ELF-1 (cell line): ENCODE measurements at places on chromosomes 2 and 18.

DNA sequence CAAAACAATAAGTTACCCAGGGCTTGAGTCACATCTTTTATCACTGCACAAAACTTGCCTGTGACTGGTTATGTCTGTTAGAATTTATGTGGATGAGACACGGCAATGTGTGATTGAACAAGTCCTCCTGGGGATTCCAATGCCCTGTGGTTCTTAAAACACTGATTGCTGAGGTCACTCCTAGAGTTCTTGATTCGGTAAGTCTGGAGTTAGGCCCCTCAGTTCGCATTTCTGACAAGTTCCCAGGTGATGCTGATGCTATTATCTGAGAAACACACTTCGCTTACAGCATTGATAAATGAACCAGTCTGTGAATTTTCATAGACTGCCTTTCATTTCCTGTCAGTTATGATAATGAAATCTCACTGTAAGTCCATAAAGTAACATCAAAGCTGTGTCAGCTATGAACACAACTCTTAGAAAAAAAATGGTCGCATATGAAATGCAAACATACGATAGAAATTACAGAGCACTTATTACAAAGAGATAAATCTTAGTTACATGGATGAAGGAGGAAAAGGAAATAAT, 214.0 kb downstream of the DLGAP1 start:
- no peak for DNase-seq

GRCh38 chr2:189348369-189348768, 92.9 kb upstream of the WDR75 start:
- DNase-seq, result no peak

DNA sequence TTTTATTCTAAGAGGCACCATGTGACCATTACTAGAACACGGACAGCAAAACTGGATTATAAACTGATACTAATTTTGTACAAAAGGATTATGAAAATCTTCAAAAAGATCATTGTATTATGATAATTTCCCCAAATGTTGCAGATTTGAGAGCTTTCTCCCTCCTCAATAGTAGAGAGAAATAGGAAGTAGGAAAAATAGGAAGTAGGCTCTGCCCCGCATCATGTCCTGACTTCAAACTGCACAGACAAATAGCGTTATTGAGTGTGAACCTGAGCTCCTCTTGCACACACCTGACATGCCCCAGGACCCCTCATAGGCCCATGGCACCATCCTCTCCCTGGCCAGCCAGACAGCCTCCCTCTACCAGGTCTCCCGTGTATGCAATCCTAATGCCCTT, 25.4 kb downstream of the CHRNA1 start:
- DNase-seq, result no peak

DNA sequence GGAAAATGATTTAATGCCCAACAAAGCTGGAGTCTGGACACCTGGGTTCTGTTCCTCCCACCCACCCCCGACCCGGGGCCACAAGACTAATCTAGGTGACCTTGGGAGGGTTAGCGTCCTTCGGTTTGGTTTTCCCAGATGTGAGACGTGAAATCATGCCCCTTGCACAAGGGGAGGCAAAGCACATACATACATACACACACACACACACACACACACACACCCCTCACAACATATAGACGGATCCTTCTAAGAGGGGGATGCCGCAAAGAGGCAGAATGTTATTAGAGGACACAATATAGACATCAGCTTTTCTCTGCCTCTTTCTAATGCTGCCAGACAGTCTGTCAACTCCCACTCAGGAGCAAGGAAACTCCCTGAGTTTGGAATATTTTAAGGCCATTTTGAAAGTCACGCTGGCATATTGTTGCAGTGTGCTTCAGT, 616 bp upstream of the RBMS1 start:
- peak; percentile 17 for DNase-seq

DNA sequence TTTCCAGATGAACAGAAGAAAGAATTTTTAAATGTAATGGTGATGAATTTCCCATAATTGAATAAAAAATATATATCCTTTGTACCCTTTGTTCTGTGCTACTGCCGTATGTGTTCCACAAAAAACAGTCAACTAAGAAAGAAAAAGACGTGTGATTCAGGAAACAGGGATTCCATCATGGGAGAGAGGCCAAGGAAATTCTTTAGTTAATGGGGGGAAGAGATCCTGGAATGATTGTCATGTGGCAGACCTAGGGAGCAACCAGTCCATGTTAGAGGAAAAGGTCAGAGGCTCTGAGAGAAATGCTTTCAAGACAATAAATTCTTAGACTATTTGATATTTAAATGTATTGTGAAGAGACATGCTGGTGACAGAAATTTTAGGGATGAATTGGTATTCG, 76.6 kb downstream of the CPO start:
- DNase-seq, result no peak

GRCh38 chr2:28469947-28470535, 25.8 kb upstream of the PLB1 start:
- DNase-seq, result no peak

GRCh38 chr2:28613186-28613585, 117.3 kb downstream of the PLB1 start:
- no peak for DNase-seq

DNA sequence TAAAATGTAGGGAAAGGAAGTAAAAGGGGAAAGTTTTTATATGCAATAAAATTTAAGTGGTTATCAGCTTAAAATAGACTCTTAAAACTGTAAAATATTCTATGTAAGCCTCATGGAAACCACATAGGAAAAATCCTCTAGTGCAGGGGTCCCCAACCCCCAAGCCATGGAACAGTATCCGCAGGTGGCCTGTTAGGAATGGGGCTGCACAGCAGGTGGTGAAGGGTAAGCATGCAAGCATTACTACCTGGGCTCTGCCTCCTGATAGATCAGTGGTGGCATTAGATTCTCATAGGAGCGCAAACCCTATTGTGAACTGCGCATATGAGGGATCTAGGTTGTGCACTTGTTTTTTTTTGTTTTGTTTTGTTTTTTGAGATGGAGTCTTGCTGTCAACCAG, 1409.3 kb upstream of the CDH2 start:
- peak; percentile 14 for DNase-seq

DNA sequence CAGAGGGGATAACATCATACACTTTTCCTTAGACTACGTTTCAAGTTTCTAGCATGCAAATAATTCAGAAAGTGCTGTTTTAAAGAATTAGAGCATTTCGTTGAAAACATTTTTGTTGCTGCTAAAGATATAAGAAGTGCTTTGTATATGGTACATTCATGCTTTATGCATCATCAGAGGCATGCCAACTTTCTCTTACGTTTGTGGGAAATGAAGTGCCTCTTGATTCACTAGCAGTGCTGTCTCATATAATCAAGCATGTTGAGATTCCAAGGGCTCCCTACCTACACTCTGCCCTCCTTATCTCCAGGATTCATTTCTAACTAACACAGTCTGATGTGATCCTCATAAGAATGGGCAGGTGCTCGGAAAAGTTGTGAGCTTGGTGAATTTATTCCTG, 748.6 kb upstream of the DDX18 start:
- no peak for DNase-seq

DNA sequence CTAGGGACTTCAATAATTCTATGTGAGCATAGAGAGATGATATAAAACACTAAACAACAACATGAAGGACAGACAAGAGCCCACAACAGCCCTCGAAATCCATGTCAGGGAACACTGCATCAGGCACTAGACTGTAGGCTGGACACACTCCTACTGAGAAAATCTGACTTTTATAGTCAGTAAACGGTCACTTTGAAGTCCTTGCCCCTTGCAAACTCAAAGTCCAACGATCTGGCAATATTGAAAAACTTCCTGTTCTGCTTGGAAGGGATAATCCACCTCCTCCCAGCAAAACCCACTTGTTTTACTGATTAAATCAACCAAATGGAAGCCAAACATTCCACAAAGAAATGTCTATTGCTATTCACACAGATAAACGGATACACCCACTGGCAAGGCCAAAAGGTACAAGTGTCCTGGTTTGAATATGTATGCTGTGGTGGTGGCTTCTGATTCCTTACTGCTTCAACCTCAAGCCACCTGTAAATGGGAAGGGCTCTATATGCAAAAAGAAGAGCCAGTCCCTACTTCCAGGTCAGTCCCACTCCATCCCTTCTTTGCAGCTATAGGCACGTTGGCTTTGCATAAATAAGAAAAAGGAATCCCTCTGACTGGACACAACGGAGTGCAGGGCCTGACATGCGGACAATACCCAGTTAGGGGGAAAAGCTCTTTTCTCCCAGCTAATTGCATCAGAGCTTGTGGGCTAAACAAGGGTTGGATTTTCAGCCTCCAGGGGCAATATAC, 56.6 kb downstream of the STK39 start:
- DNase-seq, result peak; percentile 7

- DNase-seq, result no peak
Measured at GRCh38 chr2:176445956-176446355, 176.7 kb downstream of the MTX2 start.

DNA sequence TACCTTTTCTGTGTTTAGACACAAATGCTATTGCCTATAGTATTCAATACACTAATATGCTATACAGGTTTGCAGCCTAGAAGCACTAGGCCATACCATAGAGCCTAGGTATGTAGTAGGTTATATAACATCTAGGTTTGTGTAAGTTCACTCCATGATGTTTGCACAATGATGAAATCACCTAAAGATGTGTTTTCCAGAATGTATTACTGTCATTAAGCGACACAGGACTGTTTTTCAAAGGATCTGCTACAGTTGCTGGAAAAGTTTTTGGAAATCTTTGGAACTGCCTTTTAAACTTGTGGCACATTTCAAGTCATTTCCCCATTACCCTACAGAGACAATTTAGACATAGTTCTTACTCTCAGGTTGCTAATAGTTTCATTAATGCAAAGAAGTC, 9.3 kb downstream of the PSMD1 start:
- no peak for DNase-seq

GRCh38 chr2:121175326-121175725, 109.7 kb downstream of the TFCP2L1 start:
- no peak for DNase-seq

GRCh38 chr2:236717729-236718128, 148.1 kb downstream of the ACKR3 start:
- DNase-seq, result no peak

DNA sequence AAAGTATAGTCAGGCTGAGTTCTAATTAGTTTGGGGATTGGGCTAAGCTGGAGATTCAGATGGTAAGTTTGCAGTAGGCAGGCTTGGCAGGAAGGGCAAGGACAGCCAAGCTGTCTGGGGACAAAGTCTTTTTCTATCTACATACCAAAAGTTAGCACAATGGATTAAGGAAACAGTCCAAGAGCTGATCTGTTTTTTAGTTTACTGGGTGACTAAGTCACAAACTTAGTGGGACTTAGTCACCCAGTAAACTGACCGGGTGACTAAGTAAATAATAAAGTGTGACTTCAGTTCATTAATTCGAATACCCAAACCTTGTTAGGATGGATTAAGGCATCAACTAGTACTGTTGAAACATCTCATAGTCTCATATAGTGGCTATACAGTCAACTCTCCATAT, 1386.0 kb upstream of the CELF4 start:
- no peak for DNase-seq

DNA sequence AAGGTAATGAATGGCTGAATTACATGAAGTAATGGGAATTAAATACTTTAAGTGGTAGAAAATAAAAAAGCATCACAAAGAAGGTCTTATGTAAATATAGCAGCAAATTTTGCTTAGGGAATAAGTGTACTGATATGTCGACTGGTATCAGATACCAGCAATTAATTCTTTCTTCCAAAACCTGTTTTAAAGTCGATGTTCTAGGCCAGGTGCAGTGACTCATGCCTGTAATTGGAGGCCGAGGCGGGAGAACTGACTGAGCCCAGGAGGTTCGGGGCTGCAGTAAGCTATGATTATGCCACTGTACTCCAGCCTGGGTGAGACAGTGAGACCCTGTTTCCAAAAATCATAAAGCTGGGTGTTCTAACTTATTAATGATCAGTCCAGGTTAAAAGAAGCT, 30.3 kb downstream of the SP3 start:
- DNase-seq, result no peak

- no peak for DNase-seq
Measured at GRCh38 chr2:156465573-156465972, 29.4 kb downstream of the GPD2 start.

DNA sequence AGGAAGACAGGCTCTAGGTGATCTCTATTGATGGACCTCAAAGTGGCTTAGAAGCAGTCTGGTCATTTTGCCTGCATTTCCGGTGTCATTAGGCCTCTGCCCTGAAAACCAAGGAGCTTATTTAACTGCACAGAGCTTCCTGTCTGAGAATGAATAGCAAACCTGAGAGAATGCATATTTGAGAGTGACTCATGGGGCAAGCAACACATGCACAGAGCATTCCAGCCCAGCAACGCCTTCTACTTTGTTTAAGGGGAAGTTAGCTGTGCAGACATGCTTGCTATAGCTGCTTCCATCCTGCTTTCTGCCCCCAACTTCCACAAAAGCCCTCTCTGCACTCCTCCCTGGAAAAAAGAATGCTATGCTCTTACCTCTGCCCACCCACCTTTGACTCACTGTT, 232.8 kb downstream of the GRB14 start:
- peak; percentile 29 for DNase-seq

DNA sequence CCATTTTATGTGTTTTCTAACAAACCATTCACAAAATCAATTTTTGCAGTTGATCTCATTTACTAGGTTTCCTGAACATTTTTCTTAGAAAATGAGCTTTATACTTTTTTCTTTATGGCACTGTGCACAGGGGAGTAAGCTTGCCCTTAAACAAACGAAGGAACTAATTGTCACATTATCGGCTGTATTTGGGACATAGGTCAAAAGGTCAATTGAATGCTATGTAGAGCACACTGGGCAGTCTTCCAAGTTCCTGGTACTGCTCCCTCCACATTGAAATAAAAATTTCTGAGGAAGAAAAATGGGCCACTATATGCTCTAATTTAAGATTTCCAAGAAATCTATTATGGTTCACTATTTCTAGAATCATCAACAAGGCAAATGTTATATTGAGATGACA, 93.6 kb upstream of the TMEFF2 start:
- no peak for DNase-seq

DNA sequence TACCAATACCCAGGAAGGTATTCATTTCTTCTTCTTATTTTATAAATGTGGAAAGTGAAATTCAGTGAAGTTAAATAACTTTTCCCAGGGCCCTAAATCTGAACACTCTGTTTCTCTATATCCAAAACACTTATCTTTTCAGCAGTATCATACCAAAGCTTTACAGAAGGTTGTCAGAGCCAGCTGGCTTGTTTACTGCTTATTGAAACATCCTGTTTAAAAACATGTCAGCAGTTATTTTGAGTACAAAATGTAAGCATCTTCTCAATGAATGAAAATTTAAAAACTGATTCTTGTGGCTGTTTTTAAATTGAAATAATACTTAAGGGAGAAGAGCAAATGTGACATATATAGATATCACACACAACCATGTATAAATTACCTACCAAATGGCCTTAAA, 11.3 kb upstream of the CDH19 start:
- no peak for DNase-seq

DNA sequence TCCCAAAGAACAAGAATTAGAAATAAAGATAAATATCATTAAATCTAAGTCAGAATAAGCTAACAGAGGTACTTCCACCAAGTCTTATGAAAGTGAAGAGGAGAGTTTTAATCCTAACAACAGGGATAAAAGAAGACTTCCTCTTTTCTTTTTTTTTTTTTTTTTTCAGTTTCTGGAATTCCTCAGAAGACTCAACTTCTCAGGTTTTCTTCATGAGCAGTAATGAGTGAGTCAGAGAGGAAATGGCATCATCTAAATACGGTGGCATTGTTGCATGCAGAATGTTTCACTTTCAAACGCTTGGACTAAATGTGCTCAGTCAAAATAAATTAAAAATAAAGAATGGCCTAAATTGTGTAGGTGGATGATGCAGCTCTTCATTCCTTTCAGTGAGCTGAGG, 45.6 kb upstream of the ARHGAP15 start:
- no peak for DNase-seq

- peak; percentile 88 for DNase-seq
Measured at GRCh38 chr2:234304950-234305349, 191.9 kb downstream of the ARL4C start.
